Stimulated activated CD4-positive, alpha-beta T cell treated with anti-CD3 and anti-CD28 coated beads, Interleukin-4, amount 100 ng/mL, for 4 hours (primary cell): ENCODE measurements at places on chromosomes 6 and 20.
A peak's percentile ranks its signal among the peaks of the same experiment; 100 is the strongest.

DNA sequence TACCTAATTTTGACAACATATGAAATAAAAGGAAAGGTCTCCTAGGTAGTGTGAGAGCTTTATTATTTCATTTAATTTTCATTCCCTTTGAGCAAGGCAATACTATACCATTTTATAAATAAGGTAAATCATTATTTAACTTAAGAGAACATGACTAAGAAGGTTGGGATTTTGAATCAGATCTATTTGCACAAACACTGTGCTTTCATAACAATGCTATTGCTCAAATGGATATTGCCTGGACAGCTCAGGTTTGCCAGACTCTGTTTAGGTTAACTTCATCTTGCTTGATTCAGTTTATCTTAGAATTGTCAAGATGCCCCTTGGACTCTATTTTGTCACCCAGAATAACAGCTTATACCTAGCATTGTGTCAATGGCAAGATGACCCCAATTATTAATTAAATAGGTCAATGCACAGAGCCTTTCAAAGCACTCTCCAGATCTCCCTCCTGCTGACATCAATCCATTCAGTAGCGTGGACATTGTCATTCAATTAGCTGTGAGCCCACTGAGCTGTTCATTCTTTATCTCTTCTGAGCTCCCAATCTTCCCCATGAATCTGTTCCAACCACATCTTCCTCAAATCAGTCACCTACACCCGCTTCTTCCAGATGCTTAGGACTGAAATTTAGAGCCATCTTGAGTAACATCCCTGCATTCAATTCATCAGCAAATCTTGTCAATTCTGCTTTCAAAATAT lies 42.1 kb upstream of the TMEM30A start:
- no peak for DNase-seq

DNA sequence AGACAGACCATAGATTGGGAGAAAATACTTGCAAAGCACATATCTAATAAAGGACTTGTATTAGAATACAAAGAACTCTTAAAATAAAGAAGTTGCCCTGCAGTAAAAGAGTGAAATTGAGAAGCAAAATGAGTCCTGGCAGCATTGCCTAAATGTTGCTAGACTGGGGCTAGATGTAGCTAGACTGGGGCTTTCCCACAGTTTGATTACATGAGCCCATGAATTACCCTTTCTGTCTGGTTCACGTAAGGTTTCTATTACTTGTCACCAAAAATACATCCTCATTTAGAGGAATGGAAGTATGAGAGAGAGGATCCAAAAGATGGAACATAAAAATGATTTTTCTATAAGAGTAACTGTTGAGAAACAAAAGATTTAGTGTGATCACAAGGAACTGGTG lies 57.6 kb upstream of the CCDC28A start:
- no peak for DNase-seq

DNA sequence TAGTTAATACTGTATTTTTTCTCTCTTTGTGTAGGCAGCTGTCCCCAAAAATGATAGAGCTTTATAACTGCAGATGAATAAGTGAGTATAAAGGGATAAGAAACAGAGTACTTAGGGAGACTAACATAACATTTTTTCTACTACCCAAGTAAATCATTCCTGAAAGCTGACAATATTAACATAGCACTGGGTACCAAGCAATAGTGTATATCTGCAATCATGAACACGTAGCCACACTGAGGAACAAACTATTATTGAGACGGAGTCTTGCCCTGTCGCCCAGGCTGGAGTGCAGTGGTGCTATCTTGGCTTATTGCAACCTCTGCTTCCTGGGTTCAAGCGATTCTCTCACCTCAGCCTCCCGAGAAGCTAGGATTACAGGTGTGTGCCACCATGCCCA lies 105.9 kb downstream of the SESN1 start:
- no peak for DNase-seq

GRCh38 chr20:52438326-52438963 lies 246.9 kb upstream of the ZFP64 start:
- no peak for DNase-seq

DNA sequence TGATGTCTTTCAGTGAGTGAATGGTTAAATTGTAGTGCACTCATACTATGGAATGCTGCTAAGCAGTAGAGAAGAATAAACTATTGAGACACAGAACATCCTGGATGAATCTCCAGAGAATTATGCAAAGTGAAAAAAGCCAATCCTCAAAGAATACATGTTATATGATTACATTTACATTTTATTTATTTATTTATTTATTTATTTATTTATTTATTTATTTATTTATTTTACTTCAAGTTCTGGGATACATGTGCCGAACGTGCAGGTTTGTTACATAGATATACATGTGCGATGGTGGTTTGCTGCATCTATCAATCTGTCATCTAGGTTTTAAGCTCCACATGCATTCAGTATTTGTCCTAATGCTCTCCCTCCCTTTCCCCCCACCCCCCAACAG lies 175.8 kb upstream of the VGLL2 start:
- no peak for DNase-seq

- no peak for DNase-seq
Observed at GRCh38 chr6:131080084-131080483, 17.0 kb upstream of the EPB41L2 start.

GRCh38 chr6:13413900-13414555 lies 73.4 kb downstream of the GFOD1 start:
- no peak for DNase-seq

DNA sequence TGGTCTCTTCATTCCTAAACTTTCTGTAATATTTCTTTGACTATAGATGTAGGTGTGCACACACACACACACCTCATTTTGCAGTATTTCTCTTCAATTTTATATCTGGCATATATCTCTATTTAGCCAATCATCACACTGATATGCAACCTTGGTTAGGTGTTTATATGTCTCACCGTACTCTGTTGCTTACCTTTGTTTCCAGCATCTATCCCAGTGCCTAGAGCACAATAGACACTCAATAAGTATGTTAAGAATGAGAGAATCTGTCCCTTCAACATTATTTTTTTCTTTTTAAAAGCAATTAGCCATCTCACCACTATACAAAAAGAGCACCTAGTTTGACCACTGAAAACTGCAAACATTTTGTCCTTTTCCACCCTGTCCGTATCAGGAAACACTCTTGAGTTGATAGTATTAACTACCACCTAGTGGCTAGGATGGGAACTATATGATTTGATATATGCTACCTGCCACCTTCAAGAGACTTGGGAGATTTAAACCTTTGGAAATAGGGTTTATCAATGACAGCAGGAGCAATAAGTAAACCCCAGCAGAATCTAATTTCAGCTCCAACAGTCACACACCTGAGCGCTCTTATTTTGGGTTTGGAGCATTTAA lies 48.7 kb upstream of the RSPO3 start:
- no peak for DNase-seq

GRCh38 chr6:157774153-157775135 lies 48.6 kb upstream of the SNX9 start:
- DNase-seq: no peak

DNA sequence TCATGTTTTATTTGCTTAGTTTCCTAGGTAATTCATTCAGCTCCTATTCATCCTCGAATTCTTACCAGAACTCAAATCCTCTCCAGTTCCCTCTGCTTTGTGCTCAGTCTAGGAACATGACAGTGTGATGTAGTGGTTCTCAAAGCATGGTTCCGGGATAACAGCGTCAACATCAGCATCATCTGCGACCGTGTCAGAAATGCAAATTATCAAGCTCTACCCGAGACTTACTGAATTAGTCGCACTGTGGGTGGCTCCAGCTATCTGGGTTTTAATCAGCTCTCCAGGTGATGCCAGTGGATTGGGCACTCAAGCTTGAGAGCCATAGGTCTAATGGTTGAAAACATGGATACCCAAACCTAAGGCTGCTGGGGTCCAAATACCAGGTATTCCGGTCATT lies 7.7 kb upstream of the STK35 start:
- no peak for DNase-seq

GRCh38 chr20:59772931-59773913 lies 160.2 kb downstream of the SYCP2 start:
- DNase-seq: no peak

DNA sequence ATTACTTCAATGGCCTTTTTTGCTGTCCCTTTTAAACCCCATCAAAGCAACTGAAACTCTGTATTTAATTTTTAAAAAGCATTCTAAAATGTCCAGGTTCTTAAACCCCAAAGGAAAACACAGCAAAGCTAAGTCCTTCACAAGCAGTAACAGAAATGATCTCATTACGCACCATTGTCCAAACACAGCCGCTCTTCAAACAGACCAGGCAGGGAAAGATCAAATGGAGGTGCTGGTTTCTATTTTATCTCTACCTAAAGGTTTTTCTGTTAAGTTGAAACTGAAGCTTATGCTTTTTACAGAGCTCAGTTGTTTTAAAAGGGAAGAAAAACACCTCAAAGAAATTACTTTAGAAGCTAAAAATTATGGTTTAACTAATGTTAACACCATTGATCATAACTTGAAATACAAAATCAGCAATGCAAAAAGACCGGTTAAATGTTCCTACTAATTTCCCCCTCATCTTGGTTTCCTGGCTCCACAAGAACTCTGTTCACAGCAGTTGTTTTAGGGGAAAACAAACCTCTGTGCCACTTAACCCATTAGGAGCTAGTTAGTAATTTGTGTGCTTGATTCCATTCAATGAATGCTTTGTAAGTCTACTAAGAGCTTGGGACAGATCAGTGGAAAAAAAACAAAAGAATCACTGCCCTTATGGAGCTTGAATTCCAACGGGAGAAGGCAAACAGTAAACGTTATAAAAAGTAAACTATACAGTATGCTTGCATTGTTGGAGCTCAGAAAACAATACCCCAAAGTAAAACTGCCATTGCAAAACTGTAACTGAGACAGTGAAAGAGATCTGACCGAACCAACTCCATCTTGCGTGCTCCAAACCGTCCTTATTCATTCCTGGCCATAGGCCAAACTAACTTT lies 87.4 kb downstream of the CD24 start:
- DNase-seq: no peak

GRCh38 chr6:106339334-106340029 lies 13.9 kb upstream of the ATG5 start:
- peak; percentile 8 for DNase-seq
